ENCODE measurements at places on chromosomes 3 and 15.

DNA sequence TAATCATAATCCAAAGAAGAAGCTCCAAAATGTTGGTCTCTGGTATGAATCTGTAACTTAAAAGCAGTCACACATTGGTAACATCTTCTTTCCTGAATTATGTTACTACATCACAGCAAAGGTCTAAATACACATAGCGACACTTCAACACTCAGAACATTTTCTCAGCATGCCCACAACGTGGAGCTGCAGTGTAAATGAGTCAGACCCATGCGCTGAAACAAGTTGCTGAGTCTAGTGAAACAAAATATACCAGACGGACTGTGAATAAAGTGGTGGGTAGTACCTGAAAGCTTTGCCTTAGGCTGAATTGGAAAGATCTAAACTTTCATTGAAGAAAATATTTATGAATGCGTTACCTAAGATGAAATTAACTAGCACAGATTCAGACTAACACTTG lies 33.2 kb upstream of the GOLGA8B start:
- DNase-seq = no peak
- H3K4me1 ChIP-seq = no peaks in the 10 kb centered on the region
- no peak overlapping the region for H3K27ac ChIP-seq
- no peaks in the 10 kb centered on the region for H3K36me3 ChIP-seq

- no peaks in the 10 kb centered on the region for H3K36me3 ChIP-seq
- no peaks in the 10 kb centered on the region for H3K27me3 ChIP-seq
- H3K27ac ChIP-seq = no peak overlapping the region
- H3K4me1 ChIP-seq = no peaks in the 10 kb centered on the region
These were observed 21.2 kb downstream of the XYLB start for GRCh38 chr3:38367779-38368178.

- H3K27ac ChIP-seq = no peak overlapping the region
- no peak for DNase-seq
- no peaks in the 10 kb centered on the region for H3K4me1 ChIP-seq
- no peaks in the 10 kb centered on the region for H3K36me3 ChIP-seq
These were observed 124.6 kb downstream of the NTRK3 start for GRCh38 chr15:88131937-88132336.

DNA sequence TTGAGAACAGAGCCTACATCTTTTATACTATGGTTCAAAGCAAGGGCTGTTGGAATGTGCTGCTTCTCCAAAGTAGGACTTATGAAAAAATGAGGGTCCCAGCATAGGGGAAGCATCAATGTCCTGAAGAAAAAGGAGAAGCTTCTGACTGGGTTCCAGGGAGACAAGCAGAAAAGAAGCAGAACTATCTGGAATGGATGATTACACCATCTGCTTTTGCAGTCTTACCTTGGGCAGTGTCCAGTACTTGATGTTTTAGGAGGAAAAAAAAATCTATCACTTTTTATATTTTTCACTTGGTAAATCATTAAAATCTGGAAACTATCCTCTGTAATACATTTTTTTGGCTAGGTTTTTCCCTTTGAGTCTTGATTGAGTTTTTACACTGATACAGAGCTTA lies 57.9 kb upstream of the DPH6 start:
- H3K4me1 ChIP-seq = no peaks in the 10 kb centered on the region
- H3K27ac ChIP-seq = no peak overlapping the region
- no peak overlapping the region for H3K4me3 ChIP-seq
- DNase-seq = no peak
- H3K27me3 ChIP-seq = no peaks in the 10 kb centered on the region

DNA sequence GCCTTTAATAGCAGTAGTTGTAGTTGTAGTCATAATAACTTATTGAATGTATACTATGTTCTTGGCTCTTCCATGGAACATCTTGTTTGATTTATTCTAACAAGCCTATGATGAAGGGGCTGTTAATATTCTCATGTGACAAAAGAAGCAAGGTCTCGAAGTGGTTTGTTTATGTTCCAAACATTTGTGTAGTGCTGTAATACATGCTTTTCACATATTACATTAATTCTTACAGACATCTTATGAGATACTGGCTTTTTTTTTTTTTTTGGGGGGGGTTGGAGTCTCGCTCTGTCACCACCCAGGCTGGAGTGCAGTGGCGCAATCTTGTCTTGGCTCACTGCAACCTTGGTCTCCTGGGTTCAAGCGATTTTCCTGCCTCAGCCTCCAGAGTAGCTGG lies 252.3 kb downstream of the PTPRG start:
- no peaks in the 10 kb centered on the region for H3K36me3 ChIP-seq
- DNase-seq = no peak
- no peaks in the 10 kb centered on the region for H3K27me3 ChIP-seq
- no peaks in the 10 kb centered on the region for H3K4me1 ChIP-seq

- no peak overlapping the region for H3K4me3 ChIP-seq
- no peak for DNase-seq
- H3K36me3 ChIP-seq = no peaks in the 10 kb centered on the region
- no peak overlapping the region for H3K27ac ChIP-seq
These were observed 1.0 kb downstream of the IQSEC1 start for GRCh38 chr3:13072239-13072599.

- H3K27me3 ChIP-seq = no peaks in the 10 kb centered on the region
- no peaks in the 10 kb centered on the region for H3K36me3 ChIP-seq
- H3K4me3 ChIP-seq = no peak overlapping the region
- H3K4me1 ChIP-seq = no peaks in the 10 kb centered on the region
These were observed 147.1 kb downstream of the NUP210 start for GRCh38 chr3:13272831-13273603.

DNA sequence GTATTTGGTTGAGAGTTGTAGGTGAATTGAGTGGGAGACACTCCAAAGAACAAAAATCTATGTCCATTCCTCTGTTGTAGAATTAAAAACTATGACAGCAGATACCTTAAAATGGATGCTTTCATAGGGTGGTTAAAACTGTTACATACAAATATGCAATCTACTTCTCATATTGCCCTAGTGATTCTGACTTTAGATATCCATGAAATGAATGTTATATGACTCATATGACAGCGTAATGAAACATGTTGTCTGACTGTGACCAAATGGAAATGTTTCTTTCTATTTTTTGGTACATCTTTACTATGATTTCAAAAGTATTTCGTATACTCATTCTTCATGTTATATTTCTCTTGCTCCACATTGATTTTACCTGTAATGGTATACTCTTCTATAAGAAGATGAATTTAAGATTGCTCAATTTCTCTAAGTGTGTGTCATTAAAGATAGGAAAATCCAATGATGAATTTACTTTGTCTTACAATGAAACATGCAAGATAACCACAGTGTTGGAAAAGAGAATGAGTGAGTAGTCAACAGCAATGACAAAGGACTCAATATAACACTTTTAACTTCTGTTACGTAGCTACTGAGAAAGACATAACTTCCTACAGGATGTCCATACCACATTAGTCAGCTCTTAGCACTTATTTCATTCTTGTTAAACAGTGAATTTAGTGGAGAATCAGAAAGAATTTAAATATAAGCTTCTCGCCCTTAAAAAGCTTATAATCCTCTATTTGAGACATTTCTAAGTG lies 79.3 kb upstream of the LSAMP start:
- no peaks in the 10 kb centered on the region for H3K4me1 ChIP-seq
- DNase-seq = no peak
- no peaks in the 10 kb centered on the region for H3K27me3 ChIP-seq
- no peak overlapping the region for H3K4me3 ChIP-seq

- no peak for DNase-seq
- H3K27me3 ChIP-seq = no peaks in the 10 kb centered on the region
These were observed 542.6 kb downstream of the ZBBX start for GRCh38 chr3:166837535-166837934.

DNA sequence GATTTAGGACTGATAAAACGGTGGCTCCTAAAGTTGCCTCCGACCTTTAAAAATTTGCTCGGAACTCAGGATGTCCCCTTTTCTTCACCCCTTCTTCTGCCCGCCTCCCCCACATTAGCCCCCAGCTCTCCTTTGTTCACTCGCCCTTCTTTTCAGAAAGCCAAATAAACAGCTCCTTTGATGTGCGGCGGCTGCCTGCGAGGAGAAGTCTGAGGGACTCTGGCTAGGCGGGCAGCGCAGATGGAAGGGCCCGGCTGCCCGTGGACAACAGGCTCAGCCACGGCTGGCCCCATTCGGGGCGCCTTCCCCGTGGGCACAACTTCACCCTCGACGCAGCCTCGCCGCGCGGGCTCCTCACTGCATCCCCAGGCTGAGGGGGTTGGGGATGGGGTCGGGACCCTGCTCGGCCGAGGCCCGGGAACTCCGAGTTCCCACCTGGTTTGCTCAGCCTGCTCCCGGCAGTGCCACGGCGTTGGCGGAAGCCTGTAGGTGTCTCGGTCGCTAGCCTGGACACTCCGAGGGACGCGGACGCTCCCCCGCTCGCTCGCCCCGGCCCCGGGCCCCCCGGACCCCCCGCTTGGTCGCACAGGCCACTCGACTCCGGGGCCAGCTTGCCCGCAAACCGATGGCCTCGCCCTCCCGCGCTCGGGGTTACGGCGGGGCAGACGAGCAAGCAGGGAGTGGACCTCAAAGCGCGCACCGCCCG lies 897 bp upstream of the TLE3 start:
- H3K4me1 ChIP-seq = peaks cover 33% of the 10 kb centered on the region
- H3K4me3 ChIP-seq = peak overlapping the region; percentile 69
- peak; percentile 41 for DNase-seq
- H3K36me3 ChIP-seq = no peaks in the 10 kb centered on the region
- H3K27me3 ChIP-seq = no peaks in the 10 kb centered on the region

- DNase-seq = no peak
- no peaks in the 10 kb centered on the region for H3K36me3 ChIP-seq
- no peak overlapping the region for H3K27ac ChIP-seq
- H3K27me3 ChIP-seq = peaks cover 10% of the 10 kb centered on the region
These were observed 5.7 kb upstream of the SKOR1 start for GRCh38 chr15:67819636-67820035.

DNA sequence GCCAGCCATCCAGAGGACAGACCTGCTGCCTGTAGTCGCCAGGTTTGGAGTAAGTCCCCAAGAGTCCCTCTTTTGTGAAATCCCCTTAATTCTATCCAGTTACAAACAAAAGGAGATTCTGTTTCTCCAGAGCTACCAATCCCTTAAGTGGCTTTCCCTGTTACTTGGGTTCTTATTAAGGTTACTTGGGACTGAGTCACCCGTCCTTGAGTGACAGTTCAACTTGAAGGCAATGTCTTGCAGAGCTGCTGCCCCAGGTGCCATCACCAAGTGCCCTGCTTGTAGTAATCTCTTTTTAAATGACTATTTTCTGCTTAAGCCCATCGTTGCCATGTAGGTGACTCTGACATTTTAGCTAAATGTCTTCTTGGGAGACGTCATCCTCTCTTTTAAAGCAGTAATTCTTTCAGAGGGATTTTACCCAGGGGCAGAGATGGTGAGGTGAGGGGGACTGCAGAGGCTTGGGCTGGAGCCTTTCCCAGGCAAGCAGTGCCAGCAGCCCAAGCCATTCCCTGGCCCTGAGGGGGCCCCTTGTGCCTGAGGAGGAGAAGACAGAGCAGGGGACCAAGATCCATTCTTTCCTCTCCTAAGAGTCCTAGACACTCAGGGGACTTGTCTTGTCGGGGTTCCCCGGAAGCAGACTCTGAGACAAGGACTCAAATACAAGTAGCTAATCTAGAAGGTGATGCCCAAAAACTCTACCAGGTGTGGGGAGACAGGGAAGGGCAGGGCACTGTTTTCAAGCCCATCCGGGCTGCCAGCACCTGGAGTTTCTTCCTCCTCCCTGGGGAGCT lies 253.7 kb downstream of the PLCL2 start:
- H3K4me1 ChIP-seq = no peaks in the 10 kb centered on the region
- no peak overlapping the region for H3K4me3 ChIP-seq
- no peak overlapping the region for H3K27ac ChIP-seq
- no peaks in the 10 kb centered on the region for H3K27me3 ChIP-seq
- no peaks in the 10 kb centered on the region for H3K36me3 ChIP-seq

DNA sequence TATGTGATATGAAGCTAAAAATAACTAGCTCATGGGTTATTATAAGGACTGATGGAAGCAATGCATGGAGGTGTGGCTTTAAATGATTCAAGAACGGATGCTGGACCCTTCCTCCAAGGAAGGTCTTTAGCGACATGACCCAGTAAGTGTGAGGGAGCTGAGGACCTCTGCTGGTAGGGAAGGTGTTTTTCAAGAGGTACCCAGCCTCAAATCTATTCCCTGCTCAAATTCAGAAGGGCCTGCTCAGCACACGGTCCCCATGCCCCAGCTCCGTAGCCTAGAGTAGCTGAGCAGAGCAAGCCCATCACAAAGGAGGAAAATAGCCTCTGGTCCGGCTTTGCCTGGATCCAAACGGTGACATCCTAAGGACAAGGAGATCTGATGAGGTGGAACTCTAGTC lies 266.2 kb upstream of the IGF1R start:
- no peaks in the 10 kb centered on the region for H3K4me1 ChIP-seq
- no peak overlapping the region for H3K4me3 ChIP-seq
- H3K27ac ChIP-seq = no peak overlapping the region
- H3K27me3 ChIP-seq = peaks cover 5% of the 10 kb centered on the region

GRCh38 chr15:79676621-79677020 lies 220.2 kb downstream of the MTHFS start:
- no peaks in the 10 kb centered on the region for H3K27me3 ChIP-seq
- no peaks in the 10 kb centered on the region for H3K4me1 ChIP-seq
- no peaks in the 10 kb centered on the region for H3K36me3 ChIP-seq
- H3K4me3 ChIP-seq = no peak overlapping the region

DNA sequence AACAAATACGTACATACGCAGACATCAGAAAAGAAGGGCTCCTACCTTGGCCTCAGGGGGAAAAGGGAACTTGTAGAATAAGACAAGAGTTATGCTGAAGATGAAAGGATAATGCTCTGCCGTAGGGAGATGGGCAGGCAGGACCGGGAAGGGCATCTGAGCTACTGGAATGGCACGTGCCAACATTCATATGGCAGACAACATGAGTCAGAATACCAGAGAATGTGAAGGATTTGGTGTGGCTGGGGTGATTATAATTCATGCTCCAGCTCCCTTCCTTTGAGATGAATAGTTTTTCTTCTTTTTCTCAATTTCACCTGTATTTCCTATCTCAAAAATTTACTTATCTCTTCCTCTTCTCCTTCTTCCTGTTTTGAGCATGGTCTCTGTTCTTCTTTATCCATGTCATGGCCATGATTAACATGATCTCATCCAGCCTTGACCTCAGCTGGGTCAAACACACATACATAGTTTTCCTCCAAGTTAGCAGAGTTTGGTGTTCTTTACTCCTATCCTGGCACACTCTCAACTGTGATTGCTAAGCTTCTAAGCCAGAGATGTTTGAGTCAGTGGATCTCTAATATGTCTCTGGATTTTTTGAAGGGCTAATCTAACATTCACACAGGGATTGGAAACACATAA lies 507.0 kb downstream of the FOXP1 start:
- H3K4me3 ChIP-seq = no peak overlapping the region
- H3K36me3 ChIP-seq = no peaks in the 10 kb centered on the region
- peaks cover 28% of the 10 kb centered on the region for H3K4me1 ChIP-seq
- H3K27ac ChIP-seq = peak overlapping the region; percentile 44
- no peaks in the 10 kb centered on the region for H3K27me3 ChIP-seq
- no peak for DNase-seq

GRCh38 chr15:55846116-55846707 lies 103.3 kb upstream of the PRTG start:
- no peaks in the 10 kb centered on the region for H3K4me1 ChIP-seq
- peak; percentile 65 for DNase-seq
- no peaks in the 10 kb centered on the region for H3K27me3 ChIP-seq
- no peaks in the 10 kb centered on the region for H3K36me3 ChIP-seq
- no peak overlapping the region for H3K4me3 ChIP-seq
